Stimulated activated CD4-positive, alpha-beta T cell treated with anti-CD3 and anti-CD28 coated beads, Interleukin-1b, Interleukin-23, amount 100 ng/mL, for 1 hour (primary cell): ENCODE measurements at places on chromosomes 3 and 15.

- no peak for DNase-seq
Measured at GRCh38 chr15:40287968-40288367, 5.1 kb upstream of the ANKRD63 start.

GRCh38 chr3:143060906-143061305 lies 58.7 kb upstream of the CHST2 start:
- no peak for DNase-seq

DNA sequence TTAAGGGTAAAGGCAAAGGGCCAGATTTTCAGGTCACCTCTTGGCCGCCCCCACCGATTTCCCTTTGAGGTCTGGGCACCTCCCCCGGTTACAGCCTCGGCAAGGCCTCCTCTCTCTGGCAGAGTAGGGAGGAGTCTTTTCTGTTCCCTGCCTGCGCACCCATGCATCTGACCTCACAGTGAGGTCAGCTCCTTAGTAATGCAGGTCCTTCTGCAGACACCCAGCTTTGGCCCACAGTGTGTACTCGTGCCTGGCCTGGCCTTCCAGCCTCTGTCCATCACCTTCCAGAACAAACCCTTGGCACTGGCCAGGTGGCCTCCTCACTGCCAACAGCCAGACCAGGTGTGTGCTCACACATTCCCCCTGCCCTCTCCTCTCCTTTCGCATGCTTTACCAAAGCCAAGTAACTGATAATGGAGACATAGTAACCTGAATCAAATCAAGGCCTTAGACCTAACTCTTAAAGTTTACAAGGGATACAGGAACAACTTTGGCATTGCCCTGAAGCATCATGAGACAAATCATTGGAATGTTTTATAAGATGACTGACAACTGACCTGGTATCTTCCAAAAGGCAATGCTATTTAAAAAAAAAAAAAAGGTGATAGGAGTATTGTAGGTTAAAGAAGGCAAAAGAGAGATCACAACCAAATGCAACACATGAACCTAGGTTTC lies 61.3 kb downstream of the CORO2B start:
- no peak for DNase-seq

DNA sequence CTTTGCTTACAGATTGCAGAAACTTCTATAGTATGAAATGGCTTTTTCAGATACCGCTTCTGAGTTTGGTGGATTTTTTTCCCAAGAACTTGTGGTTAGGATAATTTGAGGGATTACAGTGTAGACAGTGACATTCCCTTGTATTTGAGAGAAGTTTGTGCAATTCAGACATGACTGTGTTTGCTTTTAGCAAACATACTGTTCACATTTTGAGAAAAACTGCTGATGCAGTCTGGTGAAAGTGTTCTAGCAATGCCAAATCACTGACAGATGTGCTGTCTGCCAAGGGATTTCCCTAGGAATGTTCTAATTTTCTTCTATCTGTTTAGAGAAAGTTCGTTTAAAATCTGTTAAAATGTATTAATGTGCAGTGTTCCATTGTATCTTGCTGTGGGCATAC lies 652.6 kb downstream of the FHIT start:
- DNase-seq, result no peak

DNA sequence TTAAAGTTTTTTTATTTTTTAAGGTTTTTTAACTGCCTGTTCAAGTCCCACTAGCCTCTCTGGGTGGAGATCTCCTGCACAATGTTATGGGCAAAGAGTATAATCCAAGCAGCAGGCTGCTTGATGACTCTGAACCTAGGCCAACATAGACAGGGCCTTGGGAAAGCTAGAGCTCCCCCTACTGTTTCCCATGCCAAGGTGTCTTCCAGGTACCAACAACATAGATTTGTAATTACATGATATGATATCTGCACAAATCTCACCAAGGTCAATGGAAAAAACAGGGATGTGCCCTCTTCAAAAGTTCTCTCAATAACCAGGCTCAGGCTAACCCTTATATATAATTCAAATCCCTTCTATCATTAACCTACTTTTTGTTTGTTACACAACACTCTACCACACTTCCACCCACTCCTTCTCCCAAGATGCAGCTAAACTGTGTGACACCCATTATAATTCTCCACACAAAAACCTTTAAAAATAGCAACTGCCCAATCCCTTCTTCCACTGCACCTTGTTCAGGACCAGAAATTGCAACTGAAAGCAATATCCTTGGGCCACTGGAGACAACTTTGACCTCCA lies 43.8 kb downstream of the RBM15B start:
- no peak for DNase-seq

- DNase-seq, result peak; percentile 54
Measured at GRCh38 chr15:75455424-75455981, 4.0 kb upstream of the SIN3A start.

DNA sequence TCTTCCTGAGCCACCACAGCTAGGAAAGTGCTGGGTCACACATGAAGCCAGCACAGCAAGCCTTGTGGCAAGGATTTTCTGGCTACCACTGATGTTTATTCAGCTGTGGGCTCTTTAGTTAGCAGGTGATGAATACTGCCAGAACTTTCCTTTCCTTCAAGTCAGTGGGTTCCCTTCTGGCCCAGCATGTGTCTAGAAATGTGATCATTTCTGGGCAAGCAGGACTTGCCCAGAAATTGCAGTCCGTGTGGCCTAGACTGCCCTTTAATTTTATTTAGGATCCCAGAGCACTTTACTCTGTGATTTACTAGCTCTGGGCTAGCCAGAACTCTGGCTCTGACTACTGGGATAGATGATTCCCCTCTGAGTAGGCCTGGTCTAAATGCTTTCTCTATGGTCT lies 397.5 kb downstream of the ZIC4 start:
- no peak for DNase-seq

DNA sequence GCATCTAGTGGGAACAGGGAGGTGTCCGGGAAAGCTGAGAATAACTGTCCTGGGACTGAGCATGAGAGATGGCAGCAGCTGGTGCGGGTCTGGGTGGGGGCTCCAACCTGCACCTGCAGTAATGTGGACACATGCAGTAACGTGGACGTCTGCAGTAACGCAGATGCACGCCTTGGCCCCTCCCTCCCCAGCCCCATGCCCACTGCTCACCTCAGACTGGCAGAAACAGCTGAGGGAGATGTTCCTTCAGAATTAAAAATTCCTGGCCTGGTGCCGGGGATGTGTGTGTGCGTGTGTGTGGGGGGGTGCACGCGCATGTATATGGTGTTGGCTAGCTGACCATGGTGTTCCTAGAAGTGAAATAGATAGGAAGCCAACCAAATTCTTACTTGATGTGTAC lies 86.7 kb upstream of the OXTR start:
- no peak for DNase-seq

GRCh38 chr3:196493292-196493691 lies 10.3 kb downstream of the RNF168 start:
- DNase-seq, result no peak

GRCh38 chr3:25171118-25171807 lies 256.8 kb upstream of the RARB start:
- no peak for DNase-seq

DNA sequence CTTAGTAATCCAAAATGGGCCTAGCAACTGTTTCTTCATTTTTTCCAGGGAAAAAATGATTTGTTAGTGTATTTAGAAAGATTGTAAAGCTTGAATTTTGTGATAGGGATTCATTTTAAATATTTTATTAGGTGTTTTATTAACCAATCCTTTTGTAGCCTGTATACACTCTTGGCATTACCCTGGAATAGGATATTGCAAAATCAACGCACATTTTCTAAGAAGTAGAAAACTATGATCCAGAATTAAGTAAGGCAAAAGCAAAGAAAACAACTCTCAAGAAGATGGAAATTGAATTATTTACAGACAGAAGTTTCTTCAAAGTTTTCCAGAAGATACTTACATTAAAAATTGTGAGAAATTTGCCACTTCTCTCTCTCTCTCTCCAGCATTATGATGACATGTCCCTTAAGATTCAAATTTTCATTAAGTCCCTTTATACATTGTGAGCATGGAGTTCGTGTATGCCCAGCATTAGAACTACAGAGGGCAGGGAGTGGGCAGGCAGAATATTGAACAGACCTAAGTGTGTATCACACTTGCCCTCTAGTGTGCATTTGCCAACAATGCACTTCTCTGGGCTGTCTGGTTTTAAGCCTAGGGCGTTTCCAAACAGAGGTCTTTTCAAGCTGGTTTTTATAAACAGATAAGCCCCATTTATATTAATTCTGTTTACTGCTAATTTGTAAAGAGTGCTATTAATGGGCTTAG lies 28.5 kb upstream of the CMSS1 start:
- DNase-seq, result no peak

DNA sequence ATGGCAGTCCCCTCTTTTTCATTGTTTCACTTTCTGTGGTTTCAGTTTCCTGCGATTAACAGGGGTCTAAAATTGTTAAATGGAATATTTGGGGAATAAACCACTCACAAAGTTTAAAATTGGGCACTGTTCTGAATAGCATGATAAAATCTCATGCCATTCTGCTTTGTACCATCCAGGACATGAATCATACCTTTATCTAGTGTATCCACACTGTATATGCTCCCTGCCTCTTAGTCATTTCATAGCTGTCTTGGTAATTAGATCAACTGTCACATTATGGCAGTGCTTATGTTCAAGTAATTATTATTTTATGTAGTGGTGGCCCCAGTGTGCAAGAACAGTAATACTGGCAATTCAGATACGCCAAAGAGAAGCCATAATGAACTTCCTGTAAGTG lies 734.5 kb downstream of the ZPLD1 start:
- DNase-seq, result no peak

- DNase-seq, result no peak
Measured at GRCh38 chr15:80783260-80783659, 4.1 kb downstream of the CEMIP start.

GRCh38 chr3:168865022-168865551 lies 769.4 kb upstream of the GOLIM4 start:
- DNase-seq, result no peak

DNA sequence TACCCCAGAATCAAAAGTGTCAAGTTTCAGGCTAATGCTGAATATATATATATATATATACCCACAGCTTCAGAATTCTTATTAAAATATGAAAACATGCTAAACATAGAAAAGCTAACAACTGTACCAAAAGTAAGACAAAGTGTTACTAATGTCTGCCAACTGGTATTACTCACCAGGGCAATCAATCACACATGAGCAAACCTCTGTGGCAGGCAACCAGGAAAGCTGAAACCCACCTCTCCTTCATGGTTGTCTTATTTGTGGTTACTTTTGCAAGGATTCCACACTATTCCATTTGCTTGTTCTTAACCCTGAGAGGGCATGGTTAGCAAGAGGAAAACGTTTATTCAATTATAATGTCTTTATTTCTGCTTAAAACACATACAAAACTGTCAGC lies 512.3 kb upstream of the MDFIC2 start:
- DNase-seq, result no peak

DNA sequence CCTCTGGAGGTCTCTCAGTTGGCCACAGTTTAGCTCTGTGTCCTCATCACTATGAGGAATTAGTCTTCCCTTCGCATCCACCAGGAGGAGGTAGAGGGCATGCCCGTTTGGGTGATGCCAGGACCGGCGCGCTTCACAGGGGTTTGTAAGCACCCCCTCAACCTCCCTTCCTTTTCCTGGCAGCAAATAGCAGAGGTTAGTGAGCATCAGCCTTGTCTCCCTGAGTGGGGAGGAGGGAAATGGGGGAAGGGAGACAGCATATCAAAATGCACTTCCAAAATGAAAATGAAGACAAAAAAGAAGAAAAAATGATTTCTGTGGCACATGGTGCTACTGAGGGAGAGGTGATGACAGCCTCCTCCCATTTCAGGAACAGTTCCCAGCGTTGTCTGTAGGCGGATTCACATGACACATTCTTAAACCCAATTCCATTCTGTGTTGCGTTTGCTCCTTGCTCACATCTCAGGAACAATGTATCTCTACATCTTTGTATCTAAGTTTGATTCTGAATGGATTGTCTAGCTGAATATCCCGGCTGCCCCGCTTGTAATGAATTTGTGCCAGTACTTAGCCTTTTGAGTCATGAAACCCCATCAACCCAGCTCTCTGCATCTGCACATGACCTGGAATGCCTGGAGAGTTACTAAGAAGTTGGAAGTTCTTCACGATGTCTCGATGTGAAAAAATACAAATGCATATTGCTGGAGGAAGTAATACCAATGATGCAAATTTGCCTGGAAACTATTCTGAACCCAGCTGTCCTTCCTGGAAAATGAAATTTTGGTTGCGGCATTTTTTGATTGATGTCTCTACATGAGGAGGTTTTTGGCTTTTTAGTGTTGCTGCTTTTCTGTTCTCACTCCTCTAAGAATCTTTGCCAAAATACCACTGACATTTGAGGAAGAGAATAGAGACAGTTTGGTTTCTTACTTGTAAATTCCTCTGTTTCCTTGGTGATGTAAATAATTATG lies 45.2 kb downstream of the TYRO3 start:
- peak; percentile 9 for DNase-seq

DNA sequence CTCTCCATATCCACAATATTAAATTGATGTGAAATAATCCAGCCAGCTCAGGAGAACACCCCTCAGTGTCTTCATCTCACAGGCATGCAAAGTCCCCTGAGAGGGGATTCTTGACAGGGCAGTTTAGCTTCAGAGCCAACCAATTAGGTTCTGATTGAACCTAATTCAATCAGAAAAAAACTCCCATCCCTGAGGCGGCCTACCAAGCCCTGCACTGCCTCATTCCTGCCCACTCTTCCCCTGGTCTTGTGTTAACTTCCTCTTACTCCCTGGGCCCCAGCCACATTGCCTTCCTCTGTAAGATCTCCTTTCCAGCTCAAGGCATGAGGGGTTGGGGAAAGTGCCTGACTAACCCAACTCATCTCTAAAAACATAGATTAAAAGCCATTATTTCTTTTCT lies 46.1 kb downstream of the FRMD4B start:
- DNase-seq, result no peak

DNA sequence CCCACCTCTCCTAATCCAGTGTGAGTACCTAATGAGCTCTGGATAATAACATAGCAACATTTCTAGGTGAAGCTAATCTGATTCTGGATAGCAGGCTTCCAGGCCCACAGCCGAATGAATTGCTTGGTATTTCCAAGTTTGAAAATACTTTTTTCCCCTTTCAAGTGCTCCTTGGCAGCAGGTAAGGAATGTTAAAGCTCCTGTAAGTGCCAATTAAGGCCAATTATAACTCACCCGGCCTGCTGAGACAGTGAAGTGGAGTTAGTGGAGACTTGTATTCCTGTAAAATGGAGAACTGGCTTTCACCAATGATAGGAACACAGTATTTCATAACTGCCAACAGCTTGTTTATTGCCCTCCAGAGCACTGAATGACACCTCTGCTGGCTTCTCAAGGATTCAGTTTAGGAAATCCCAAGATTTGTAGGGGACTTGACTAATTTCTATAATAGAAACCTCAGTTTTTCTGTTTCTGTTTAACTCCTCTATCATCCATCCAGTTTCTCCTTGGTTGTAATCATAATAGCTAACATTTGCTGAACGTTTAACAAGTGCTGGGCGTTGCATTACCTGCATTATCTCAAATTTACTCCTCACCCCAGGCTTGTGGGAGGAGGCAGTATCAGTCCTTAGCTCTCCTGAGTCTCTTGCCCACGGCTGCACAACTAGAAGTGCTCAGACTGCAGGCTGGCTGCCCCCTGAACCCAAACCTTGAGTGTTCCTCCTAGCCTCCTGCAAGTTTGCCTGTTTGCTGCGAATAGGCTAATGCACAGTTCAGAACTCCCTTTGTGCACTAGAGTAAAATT lies 52.7 kb upstream of the SCAANT1 start:
- no peak for DNase-seq

GRCh38 chr3:180063783-180064182 lies 27.0 kb upstream of the PEX5L start:
- no peak for DNase-seq

GRCh38 chr15:64058279-64058678 lies 12.0 kb upstream of the DAPK2 start:
- no peak for DNase-seq

GRCh38 chr3:39134305-39134704 lies 19.1 kb downstream of the CSRNP1 start:
- DNase-seq, result no peak

- no peak for DNase-seq
Measured at GRCh38 chr3:152069871-152070270, 196.4 kb downstream of the SUCNR1 start.
